ENCODE measurements at places on chromosomes 3 and 15.

DNA sequence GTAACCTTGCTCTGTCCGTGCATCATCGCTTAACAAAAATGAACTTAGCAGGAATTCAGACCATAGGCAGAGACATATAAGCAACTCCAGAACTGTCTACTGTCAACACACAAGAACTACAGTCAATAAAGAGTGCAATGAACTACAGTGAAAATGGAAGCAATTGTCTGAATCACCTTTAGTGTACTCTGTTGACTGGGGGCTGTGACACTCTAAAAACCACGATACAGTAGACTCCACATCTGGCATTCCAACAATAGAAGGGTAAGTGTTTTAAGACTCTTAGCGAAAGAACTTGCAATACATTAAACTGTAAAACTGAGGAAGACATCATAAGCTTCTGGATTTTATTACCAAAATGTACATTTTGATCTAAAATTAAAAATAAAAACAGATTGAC lies 347.3 kb downstream of the ZBTB20 start:
- DNase-seq = no peak

- no peak for DNase-seq
Observed at GRCh38 chr3:179768080-179768479, 115.2 kb downstream of the USP13 start.

DNA sequence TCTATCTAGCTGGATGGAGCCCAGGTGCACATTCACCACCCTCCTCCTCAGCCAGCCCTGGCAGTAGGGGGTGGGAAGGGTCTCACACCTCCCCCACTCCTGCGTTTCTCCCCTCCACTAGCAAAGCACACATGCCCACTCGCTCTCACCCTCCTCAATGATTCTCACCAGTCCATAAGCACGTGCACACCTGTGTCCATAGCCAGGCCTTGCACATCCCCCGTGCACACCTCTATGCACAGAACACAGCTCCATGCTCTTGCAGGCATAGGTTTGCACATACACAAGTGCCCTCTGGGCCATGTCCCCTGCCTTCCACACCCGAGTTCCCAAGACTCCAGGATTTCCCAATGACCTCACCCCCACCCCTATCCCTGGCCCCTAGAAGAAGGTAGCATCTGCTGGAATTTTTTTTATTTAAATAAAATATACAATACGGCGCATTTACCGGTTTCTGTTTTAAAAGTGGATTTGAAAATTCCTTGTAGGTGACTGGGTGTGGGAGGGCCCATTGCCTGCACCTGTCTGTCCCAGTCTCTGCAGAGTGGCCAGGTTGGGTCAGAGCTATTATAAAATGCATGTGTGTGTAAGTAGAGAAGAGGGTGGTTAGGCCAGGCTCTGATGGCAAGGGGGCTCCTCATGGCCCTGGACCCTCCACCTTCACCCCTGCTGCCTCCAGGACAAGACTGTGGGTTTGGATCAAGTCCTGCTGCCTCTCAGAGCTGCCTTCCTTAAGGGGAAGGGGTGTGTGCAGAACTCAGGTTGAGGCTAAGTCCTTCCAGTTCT lies 49.1 kb downstream of the HCN4 start:
- DNase-seq = no peak

DNA sequence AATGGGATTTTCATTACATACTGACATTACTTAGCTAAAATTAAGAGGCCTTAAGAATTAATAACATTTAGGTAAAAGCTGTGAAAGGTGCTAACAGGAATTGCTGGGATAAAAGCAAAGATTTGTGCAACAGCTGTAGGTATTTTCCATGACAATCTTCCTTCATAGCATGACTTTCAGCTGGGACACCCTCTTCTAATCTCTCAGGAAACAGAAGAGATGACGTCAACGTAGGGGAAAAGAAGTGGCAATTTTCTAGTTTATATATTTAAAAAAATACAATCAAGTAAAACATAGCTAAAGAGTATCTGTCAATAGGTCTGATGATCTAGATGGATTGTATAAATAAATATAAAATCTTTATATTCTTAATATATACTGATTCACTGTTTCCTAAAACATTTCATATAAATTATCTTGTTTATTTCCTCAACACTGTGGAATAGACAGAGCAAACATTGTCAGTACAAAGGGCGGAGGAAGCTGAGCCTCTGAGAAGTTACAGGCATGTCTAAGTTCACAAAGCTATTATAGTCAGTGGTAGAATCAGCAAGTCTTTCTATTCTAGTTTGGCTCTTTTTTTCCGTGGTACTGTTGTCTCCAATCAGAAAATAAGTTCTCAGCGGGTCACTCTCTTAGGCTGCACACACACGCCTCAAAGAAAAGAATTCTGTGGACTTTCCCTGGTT lies 217.0 kb downstream of the P3H2 start:
- no peak for DNase-seq

DNA sequence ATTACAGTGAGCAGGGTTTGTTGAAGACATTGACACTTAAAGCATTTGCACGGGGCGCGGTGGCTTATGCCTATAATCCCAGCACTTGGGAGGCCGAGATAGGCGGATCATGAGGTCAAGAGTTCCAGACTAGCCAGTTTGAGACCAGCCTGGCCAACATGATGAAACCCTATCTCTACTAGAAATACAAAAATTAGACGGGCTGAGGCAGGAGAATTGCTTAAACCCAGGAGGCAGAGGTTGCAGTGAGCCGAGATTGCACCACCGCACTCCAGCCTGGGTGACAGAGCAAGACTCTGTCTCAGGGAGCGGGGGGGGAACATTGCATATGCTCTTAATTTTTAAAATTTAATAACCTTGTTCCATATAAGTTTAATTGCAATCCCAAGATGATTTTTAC lies 11.9 kb downstream of the STT3B start:
- no peak for DNase-seq

DNA sequence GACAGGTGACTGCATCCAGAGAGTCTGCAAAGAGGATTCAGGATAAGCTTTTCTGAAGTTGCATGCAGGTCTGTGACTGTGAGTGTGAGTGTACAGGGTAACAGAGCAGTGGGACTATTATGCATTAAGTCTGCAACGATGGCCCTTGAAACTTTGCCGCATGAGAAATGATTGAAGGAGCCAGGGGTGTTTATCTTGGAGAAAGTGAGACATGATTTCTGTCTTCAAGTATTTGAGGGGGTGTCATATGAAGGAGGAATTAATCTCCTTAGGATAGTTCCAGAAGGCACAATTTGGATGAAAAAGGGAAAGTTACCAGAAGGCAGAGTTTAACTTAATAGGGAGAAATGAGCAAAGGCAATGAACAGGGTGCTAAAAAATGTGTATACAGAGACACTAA lies 119.6 kb downstream of the ARNT2 start:
- DNase-seq = no peak

GRCh38 chr3:190396001-190396400 lies 8.0 kb downstream of the CLDN16 start:
- no peak for DNase-seq

DNA sequence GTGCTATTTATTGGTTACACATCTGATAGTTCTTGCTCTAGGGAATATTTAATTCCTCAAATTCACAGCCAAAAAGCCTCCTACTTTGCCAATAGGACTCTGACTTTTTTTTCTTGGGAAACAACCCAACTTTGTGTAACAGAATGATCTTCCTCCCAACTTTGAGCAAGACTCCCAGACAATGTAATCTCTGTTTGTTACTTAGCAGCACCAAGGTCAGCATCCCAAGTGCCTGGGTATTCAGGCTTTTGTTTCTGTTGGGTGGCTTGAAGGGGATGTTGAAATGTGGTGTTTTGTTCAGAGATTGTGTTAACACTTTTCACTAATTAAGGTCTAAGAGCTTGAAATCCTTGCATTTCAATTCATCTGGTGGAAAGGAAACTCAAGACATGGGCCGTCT lies 115.8 kb downstream of the ADAMTS9 start:
- DNase-seq = no peak

DNA sequence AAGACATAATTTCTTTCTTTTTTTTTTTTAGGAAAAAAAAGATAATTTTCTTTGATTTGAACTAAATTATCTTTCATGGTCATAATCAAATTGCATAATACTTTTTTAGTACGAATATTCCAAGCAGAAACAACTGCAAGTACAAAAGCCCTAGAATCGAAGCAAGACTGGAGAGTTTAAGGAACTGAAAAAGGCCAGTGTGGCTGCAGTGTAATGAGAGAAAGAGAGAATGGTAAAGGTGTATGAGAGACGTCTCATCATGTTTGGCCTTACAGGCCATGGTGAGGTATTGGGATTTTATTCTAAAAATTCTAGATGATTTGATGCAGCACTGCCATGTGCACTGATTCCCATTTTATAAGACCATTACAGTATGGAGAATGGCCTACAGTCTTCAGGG lies 180.9 kb downstream of the SUCNR1 start:
- no peak for DNase-seq

DNA sequence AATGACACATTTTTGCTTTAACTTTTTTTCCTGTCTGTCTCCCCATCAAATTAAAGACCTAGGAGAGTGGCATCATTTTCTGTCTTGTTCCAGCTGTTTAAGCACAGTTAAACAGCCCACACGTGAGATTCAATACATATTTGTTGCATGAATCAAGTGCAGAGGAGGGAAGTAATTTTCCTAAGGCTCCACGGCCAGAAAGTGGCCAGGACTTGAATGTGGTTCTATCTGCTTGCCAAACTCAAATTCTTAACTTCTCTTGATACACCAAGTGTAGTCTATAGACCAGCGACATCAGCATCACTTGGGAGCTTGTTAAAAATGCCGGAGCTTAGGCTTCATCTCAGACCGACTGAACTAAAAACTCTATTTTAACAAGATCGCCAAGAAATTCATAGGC lies 724.8 kb upstream of the CFAP20DC start:
- no peak for DNase-seq

DNA sequence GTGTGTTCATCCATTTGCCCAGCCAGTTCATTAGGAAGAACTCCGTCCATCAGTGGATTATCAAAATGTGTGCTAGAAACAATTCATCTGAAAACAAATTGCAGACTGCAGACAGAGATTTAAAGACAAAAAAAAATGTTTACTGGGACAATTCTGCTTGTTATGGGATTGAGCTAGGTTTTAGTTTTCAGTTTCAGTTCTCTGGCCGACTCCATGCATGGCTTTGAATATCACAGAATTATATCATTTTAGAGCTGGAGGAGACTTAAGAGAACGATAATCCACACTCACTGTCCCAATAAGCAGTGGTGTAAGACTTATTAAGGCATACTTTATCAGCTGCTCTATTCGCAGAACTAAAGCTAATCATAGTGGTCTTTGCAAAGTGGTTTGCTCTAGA lies 51.1 kb downstream of the TFG start:
- DNase-seq = no peak

DNA sequence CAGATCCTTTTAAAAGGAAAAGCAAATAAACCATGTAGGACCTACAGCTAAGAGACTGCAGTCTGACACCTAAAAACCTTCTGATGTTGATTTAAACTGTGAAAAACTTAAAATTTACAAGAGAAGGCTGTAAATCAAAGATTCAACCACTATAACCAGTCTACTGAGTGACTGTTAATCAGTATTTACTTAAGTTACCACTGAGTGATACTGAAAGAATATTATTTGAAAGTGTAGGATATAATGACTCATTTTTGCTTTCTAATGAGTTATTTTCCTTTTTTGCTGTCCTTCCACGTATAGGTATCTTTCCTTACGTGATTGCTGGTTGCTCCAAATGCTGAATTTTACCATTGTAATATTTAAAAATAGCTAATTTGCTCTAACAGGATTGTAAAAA lies 44.6 kb downstream of the RFX7 start:
- no peak for DNase-seq

GRCh38 chr3:175432376-175433025 lies 573.4 kb downstream of the NAALADL2 start:
- DNase-seq = no peak

GRCh38 chr3:38138349-38139190 lies at the start of gene MYD88:
Gene MYD88 (plus strand): TSS chr3:38138661. CDS start chr3:38138701, 40 bp downstream.
- DNase-seq = peak; percentile 81

- no peak for DNase-seq
Observed at GRCh38 chr3:127151992-127152650, 40.8 kb upstream of the PRR23E start.

DNA sequence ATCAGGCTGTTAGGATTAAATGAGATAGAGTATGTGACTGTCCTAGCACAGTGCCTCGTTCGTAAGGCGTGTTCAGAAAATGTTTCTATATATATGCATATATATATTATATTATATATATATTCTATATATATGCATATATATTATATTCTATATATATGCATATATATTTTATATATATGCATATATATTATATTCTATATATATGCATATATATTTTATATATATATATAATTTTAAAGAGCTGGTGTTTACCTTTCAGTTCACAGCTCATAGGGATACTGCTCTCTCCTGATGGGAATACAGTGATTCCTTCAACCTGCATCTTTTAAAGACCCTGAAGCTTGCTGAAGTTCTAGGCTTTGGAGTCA lies 702 bp downstream of the NDUFB4 start:
- DNase-seq = no peak

GRCh38 chr3:61239871-61240270 lies 11.4 kb downstream of the FHIT start:
- no peak for DNase-seq

- DNase-seq = no peak
Observed at GRCh38 chr15:31098953-31099740, 2.4 kb downstream of the TRPM1 start.

GRCh38 chr15:83192742-83193141 lies 14.9 kb downstream of the HDGFL3 start:
- no peak for DNase-seq

- no peak for DNase-seq
Observed at GRCh38 chr3:40103829-40104228, 205.7 kb upstream of the EIF1B start.

- DNase-seq = no peak
Observed at GRCh38 chr3:106030627-106030963, 161.8 kb upstream of the CBLB start.

GRCh38 chr3:160065786-160066185 lies 77.2 kb downstream of the IL12A start:
- no peak for DNase-seq

DNA sequence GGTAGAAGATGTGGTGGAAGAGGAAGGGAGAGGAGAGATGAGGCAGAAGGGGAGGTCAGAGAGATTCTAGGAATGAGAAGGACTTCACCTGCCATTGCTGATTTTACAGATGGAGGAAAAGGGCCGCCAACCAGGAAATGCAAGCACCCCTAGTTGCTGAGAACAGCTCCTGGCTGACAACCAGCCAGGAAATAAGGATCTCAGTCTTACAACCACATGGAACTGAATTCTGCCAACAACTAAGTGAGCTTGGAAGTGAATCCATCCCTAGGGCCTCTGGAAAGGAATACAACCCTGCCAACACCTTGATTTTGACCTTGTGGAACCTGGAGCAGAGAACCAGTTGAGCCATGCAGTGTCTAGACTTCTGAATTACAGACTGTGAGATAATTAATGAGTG lies 86.6 kb downstream of the EDEM1 start:
- no peak for DNase-seq

DNA sequence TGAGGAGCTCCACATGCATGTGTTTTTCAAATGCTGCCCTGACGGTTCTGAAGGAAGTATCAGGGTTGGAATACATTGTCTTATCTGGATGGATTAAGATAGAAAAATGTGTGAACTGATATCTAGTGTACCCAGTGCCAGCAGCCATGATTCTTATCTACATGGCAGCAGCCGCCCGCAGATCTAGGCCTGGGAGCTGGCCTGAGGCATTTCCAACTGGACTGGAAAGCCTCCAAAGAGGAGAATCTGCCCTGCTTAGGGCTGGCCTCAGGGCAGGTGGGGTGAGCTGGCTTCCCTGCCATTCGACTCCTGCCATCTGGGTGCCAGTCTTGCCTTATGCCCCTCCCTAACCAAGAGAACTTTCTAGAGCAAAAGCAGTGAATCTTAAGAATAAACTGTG lies 125.8 kb downstream of the SSR3 start:
- no peak for DNase-seq

GRCh38 chr3:195356151-195357086 lies 85.5 kb upstream of the XXYLT1 start:
- DNase-seq = no peak

GRCh38 chr15:87155771-87156170 lies 1076.1 kb downstream of the AGBL1 start:
- no peak for DNase-seq

Data from activated CD8-positive, alpha-beta memory T cell treated with anti-CD3 and anti-CD28 coated beads for 4 hours (primary cell).